Mesothelial cell of epicardium (in vitro differentiated cells): ENCODE measurements at places on chromosomes 2 and 18. TPM values are rescaled to one million over a fixed set of nuclear protein-coding genes. Genes with fewer than 3 reads are reported as not detected.

Gene SEPTIN2
- total RNA-seq, result 507 to 522 TPM (median 508 TPM) in 3 replicates

Gene CCBE1
- 68.0 to 80.6 TPM (median 71.1 TPM) in 3 replicates for total RNA-seq

DNA sequence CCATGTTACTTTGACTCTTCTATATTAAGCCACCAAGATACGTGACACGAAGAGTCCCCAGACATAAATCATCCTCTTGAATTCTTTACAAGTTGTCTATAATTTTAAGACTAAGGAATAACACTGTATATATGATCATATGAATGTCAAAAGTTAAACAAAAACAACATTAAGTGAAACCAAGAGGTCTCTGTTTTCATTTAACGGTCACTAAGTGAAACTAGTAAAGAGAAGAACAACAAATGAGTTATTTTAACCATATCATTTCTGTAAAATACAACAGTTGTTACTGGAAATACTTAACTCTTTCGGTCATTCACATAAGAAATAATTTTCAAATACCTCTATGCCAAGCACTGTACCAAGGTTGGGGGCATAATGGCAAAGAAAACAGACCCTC, 45.7 kb upstream of the STK17B start:
- H3K4me1 ChIP-seq, result no peaks in the 10 kb centered on the region
- peaks cover 19% of the 10 kb centered on the region for H3K36me3 ChIP-seq
- H3K4me3 ChIP-seq, result no peak overlapping the region
- no peaks in the 10 kb centered on the region for H3K27me3 ChIP-seq
- DNase-seq, result no peak

Gene DGKD
- 52.8 to 64.5 TPM (median 57.0 TPM) in 3 replicates for total RNA-seq

DNA sequence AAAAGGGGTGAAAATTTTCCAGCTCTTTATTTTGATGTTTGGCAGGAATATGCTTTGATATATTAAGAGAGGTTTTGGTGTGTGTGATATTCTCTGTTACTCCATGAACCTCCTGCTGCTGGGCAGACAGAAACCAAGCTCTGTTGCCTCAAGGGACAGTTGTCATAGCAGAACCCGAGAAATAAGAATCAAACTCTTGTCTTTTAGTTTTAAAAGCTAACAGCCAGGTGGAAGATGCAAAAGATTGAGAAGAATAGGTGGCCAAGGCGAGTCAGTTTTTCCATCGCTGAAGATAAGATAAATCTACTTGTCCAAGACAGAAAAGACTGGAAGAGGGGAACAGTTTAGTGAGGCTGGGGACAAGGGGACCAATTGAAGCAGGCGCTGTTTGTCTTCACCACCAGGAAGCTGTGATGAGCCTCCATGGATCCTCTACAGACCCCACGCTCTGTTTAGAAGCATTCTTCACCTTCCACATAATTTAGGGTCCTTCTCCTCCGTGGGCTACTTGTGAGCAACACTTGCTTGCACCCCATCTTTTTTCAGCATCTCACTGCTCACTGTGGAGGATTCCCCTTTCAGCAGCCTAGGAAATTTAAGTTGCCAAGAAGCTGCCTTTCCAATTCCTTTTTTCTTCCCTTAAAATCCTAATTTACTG, 23.9 kb downstream of the PMAIP1 start:
- no peak for DNase-seq
- no peak overlapping the region for H3K4me3 ChIP-seq
- peaks cover 7% of the 10 kb centered on the region for H3K4me1 ChIP-seq

Gene TRIM54
- total RNA-seq, result 0.18 to 0.47 TPM (median 0.18 TPM) in 3 replicates

DNA sequence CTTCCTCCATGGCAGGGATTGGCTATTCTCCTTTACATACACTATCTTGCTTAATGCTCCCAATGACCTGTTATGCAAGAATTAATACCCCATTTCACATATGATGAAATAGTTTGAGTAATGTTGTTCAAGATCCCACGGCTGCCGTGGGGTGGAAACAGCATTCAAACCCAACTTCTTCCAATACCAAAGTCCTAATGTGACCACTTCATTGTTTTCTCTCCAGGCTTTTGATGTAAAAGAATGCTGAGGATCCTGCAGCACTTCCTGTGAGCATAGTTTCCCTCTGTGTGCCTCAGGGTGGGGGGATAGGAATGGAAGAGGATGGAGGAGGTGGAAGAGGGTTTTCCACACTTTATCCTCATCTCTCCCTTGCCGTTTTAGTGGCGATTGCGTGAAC, 199.4 kb downstream of the IRS1 start:
- no peaks in the 10 kb centered on the region for H3K36me3 ChIP-seq
- DNase-seq, result no peak
- no peak overlapping the region for H3K27ac ChIP-seq
- peaks cover 29% of the 10 kb centered on the region for H3K4me1 ChIP-seq
- H3K4me3 ChIP-seq, result no peak overlapping the region
- no peaks in the 10 kb centered on the region for H3K27me3 ChIP-seq

DNA sequence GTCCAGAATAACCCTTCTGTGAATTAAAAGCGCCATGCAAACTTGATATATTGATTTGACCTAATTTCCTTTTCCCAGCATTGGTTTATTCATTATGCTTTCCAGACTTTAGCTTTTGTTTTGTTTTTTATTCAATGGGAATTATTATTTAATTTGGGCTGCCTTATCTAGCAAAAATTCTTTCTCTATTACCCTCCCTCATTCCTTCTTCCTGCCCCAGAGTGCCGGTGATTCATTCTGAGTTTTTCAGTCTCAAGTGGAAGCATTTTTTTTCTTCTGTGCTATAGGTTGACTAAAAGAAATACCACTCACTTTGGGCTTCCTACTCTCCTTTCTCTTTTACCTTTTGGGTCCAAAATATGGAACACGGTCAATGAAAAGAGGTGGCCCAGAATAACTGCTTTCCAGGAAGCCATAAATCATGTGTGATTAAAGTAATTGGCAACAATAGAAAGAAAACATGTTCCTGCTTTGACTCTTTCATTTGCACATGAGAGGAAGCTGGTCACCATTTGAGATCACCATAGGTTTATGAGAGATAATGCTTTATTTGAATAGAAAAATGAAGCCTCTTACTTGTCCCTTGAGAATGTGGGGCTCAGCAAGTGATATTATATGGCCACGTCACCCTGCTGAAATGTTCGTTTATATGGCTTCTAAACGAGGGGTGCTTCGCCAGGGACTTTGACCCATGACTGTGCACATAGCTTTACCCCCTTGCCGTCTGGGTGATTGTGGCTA, 422.8 kb upstream of the ZEB2 start:
- no peak overlapping the region for H3K4me3 ChIP-seq
- no peak for DNase-seq
- peaks cover 64% of the 10 kb centered on the region for H3K4me1 ChIP-seq
- no peaks in the 10 kb centered on the region for H3K36me3 ChIP-seq
- H3K27ac ChIP-seq, result peak overlapping the region; percentile 89

DNA sequence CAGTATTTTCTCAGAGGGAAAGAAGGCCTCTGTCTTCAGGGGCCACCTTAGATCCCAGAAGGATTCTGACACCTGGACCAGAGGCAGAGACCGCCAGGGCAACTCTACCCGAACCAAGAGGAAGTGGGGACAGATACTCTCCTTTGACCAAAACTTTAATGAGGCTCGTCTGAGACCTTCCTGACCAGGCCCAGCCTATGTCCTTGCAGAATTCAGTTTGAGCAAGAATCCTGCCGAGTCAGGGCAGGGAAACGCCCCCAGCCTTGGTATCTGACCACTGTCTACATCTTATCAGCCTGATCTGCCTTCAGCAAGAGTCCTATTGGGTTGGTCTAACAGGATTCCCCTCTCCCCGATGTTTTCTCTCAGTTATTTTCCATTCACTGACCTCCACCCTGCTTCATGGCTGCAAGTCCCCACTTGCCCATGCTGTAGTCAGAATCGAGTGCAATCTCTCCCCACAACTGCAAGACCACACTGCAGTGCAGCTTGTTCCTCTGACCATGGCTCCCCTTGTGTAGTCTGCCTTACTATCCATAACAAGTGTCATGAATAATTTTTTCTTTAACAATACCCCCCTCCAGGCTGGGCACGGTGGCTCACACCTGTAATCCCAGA, 95.0 kb downstream of the MSH2 start:
- H3K4me1 ChIP-seq, result no peaks in the 10 kb centered on the region
- no peak overlapping the region for H3K4me3 ChIP-seq
- no peaks in the 10 kb centered on the region for H3K27me3 ChIP-seq
- H3K36me3 ChIP-seq, result peaks cover 10% of the 10 kb centered on the region
- no peak overlapping the region for H3K27ac ChIP-seq
